ENCODE measurements at places on chromosomes 16 and 17. TPM values are rescaled to one million over a fixed set of nuclear protein-coding genes. Genes with fewer than 3 reads are reported as not detected.

The IL34 gene
- total RNA-seq = 1.9 TPM

The KRTAP9-3 gene
- total RNA-seq = not detected

The CCL8 gene
- 0.89 TPM for total RNA-seq

The ABCA8 gene
- total RNA-seq = 80.8 TPM

The SLC35G6 gene
- total RNA-seq = not detected

All from smooth muscle cell of the umbilical artery (primary cell).